ENCODE measurements at places on chromosomes 1 and 21. TPM values are rescaled to one million over a fixed set of nuclear protein-coding genes. Genes with fewer than 3 reads are reported as not detected.

UTS2 gene
- 0.38 TPM for polyA plus RNA-seq

RIMS3 gene
- polyA plus RNA-seq: 4.9 TPM

AGMAT gene
- 0.13 TPM for polyA plus RNA-seq

FAM177B gene
- polyA plus RNA-seq: 0.13 TPM

AMY1C gene
- not detected for polyA plus RNA-seq

DNA sequence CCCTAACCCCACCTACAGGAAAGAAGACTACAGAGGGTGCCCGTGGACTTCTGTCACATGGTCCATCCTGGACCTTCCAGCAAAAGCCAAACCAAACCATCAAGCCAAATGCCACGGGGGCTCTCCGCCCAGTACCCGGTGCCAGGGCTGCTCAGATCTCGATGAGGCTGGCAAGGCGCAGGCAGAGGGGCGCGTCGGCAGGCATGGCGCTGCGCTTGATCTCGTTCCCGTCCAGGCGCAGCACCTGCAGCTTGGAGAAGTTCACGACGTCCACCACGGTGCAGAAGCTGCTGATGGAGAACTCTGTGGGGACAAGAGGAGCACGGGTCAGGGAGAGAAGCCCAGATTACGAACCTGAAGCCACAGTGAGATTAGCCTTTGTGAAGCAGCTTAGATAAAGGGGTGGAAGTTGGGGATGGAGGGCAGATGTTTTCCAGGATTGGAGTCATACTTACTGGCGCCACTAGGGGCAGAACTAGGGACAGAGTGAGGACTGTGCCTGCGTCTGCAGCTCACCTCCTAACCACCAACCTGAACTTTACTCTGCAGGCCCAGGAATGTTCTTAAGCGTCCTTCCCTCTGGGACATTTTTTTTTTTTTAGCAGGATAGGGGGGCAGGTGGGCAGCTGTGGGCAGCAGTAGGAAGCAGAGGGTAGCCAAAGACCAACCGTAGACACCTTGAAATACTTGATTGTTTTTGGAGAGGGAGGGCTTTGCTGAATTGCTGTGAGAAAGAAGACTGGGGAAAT lies 8.6 kb downstream of the FMOD start:
- DNase-seq: no peak

DNA sequence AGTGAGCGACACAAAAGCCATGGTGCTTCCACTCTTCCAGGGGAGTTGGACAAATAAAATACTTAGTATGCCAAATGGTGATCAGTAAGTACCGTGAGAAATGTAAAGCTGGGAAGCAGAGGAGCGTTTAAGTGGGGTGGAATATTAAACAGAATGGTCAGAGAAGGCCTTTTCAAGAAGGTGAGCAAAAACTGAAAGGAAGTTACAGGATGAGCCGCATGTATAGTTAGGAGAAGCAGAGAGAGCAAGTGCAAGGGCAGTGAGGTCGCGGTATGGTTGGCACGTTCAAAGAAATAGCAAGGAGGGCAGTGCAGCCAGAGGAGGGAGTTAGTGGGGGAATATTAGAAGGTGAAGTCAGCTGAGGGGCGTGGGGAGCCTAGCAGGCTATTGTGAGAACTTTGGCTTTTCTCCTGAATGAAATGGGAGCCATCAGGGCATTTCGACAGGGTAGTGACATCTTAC lies 748 bp upstream of the ATP6V0B start:
- no peak for DNase-seq

DNA sequence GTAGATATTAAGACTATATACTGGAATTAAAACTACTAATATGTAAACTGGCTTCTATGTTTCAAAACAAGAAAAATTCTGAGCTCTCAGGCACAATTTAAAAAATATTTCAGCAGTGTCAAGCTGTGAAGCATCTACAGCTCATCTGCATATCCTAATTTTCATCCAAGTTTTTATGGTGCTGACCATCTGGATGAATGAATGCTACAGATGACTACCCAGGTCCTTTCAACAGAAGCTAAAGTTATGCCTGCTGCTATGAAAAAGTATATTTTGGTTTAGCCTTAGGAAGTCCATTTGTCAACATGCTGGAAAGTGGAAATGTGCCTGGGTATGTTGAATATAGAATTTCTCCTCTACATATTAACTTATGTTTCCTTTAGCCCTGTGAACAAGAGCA lies 206.9 kb downstream of the NEGR1 start:
- no peak for DNase-seq

GRCh38 chr21:40841524-40842196 lies 5.3 kb downstream of the DSCAM start:
- peak; percentile 63 for DNase-seq

- no peak for DNase-seq
These were observed 11.9 kb upstream of the CAPN2 start for GRCh38 chr1:223700388-223700918.

- DNase-seq: no peak
These were observed 127.0 kb downstream of the PLPP3 start for GRCh38 chr1:56452027-56453011.

DNA sequence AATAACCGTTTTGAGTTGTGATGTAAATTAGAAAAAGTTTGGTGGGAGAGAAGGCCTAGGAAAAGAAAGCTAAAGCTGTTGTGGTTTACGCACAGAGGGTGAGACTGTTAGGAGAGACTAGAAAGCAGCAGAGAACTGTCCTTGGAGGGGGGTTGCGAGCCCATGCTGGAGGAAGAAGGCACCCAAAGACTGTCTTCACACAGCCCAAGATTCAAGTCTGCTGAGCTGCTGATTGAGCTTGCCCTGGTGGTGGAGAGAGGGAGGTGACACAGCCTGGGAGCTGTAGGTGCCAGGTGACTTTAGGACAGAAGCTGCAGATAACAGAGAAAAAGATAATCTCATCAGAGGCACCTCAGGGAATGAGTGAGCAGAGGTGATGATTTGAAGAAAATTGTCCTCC lies 18.3 kb upstream of the TLR5 start:
- DNase-seq: no peak

DNA sequence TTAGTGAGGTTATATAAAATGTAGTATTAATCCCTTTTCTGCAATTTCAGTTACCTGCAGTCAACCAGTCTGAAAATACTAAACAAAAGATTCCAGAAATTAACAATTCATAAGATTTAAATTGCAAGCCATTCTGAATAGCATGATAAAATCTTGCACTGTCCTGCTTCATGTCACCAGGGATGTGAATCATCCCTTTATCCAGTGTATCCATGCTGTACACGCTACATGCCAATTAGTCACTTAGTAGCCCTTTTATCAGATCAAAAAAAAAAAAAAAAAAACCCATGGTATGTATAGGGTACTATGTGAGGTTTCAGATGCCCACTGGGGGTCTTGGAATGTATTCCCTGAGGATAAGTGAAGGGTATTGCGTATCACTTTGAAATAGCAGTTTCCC lies 191.3 kb upstream of the HP1BP3 start:
- no peak for DNase-seq

- DNase-seq: no peak
These were observed 8.7 kb upstream of the HAX1 start for GRCh38 chr1:154263465-154264332.

DNA sequence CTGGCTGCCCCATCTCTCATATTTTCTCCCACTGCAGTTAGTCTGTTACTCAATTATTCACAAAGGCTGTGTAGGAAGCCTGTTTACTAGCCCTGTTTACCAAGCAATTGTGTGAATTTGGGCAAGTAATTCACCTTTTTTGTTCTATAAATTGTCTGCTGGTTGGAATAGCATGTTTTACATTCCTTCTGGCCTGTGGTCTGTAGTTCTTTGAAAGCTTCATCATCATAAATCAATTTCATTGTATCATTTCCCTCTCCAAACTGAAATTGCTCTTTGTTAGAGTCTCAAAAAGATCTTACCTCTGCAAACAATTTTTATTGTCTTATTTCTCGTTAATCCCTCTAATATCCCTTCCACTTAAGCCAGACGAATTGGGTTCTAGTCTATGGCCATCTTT lies 1059.5 kb upstream of the ADGRL4 start:
- DNase-seq: no peak

DNA sequence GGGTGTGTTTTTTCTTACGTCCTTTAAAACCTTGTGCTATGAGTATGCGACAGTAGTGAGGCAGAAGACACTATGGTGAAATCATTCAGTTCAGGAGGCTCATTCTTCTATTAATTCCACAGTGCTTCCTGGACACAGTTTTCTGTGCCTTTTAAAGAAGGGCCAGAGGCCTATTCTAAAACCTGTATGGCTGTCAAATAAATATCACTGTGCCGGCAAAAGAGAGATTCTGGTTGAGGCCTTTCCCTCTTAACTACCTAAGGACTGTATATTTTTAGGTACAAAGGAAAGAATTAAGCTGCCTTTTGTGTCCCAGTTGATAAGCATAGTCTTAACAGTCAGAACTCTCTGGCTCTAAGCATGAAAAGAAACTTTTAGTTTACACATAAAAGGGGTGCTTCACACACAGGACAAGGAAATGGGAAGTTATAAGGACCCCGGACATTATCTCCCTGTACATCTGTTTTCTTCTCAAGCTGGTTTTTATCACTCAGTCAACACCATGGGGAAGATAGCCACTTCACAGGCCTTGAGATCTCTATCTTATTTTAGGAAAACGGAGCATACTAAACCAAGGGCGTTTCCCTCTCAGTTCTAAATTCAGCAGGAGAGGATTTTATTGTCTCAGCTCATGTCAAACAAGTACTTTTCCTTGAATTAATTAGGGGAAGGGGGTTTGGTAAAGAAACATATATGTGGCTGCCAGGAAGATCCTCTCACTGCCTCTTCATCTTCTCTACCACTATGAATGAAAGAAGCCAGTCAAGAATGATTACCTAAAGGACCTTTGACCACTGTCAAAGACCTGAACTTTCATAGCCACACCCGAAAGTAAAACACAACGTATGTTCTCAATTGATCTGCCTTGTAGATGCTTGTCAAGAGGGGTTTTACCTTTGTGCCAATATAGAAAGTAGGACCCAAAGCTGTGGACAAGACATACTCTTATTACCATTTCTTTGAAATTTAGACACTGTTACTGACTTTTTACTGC lies 71.4 kb upstream of the HSPA13 start:
- no peak for DNase-seq

DNA sequence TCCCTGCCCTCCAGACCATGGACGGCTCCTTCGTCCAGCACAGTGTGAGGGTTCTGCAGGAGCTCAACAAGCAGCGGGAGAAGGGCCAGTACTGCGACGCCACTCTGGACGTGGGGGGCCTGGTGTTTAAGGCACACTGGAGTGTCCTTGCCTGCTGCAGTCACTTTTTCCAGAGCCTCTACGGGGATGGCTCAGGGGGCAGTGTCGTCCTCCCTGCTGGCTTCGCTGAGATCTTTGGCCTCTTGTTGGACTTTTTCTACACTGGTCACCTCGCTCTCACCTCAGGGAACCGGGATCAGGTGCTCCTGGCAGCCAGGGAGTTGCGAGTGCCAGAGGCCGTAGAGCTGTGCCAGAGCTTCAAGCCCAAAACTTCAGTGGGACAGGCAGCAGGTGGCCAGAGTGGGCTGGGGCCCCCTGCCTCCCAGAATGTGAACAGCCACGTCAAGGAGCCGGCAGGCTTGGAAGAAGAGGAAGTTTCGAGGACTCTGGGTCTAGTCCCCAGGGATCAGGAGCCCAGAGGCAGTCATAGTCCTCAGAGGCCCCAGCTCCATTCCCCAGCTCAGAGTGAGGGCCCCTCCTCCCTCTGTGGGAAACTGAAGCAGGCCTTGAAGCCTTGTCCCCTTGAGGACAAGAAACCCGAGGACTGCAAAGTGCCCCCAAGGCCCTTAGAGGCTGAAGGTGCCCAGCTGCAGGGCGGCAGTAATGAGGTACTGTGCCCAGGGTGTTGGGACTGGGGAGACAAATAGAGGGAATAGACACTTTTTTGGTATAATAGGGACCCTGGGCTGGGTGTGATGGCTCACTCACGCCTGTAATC lies 1.0 kb downstream of the ZBTB48 start:
- DNase-seq: no peak

DNA sequence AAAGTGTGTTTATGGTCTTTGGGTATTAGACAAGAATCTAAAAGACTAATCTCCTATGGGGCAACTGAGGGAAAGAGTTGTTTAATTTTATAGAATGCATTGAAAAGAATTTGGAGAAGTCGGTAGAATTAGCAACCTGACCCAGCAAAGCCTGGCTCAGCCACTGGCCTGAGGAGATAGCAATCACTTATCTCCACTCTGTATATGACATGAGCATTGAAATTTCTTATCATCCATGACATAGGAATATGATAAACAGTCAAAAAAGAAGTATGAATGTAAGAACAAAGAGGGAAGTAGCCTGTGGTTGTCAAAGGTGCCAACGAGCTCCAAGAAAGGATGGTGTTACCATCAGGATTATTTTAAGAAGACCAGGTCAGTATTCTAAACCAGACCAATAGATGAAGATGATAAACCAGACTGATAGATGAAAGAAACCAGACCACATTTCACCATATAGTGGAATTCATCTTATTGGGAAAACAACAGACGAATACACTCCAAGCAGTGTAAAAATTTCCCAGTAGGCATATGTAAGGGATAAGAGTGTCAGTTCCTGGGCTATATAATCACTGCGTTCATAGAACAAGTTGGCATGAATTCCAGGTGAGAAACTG lies 35.7 kb downstream of the ASTN1 start:
- DNase-seq: no peak

- peak; percentile 61 for DNase-seq
These were observed 23.4 kb upstream of the RNF187 start for GRCh38 chr1:228463559-228464455.

DNA sequence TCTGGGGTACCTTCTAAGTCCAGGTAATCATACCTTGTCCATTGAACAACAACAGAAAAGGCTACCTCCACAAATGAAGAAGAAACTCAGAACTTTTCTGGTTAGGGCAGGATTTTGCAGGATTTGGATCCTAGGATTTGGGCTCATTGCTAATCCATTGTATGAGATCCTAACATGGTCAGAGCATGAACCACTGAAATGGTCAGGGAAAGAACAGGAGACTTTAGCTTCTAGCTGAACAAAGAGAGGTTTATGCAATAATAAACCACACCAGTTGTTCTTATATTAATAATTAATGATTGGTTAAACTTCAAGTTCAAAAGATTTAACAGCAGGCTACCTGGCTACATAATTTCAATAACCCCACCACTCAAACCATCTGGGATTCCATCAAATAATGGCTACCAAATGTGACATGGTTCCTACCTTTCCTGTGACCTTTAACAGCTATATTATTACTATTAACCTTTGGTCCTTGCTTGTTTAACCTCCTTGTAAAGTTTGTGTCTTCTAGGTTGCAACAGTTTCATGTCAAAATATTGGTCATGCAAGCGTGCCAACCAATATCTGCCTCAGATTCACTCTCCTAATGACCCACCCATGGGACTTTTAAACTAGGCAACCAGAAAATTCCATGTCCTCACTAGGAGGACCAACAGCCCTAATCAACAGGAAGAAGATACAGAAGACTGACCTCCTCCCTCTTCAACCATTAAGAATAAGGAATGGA lies 60.6 kb upstream of the USH2A start:
- no peak for DNase-seq
